Thoracic aorta (tissue), 2 donors: ENCODE measurements at places on chromosomes 12 and 14.

DNA sequence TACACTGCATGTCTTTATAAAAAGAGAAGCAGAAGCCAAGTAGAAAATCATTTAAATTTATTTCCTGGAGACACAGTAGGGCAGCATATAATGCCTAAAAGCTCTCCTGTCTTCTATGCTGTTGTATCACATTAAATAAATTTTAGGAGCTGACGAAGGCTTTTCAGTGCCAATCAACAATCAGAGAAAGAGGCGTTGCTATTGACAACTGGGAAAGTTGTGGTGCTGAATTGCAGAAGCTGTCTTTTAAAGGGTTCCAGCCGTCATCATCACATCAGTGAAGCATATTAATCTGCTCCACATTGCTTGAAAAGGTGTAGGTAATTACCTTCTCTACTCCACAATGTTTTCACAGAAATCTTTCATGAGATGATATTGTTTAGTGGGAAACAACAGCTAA, 103.9 kb downstream of the FSCB start:
- DNase-seq = no peak

GRCh38 chr14:104546591-104547309, 32.8 kb upstream of the C14orf180 start:
- DNase-seq = no peak

- DNase-seq = no peak
Measured at GRCh38 chr14:76640923-76641395, 120.3 kb upstream of the VASH1 start.

DNA sequence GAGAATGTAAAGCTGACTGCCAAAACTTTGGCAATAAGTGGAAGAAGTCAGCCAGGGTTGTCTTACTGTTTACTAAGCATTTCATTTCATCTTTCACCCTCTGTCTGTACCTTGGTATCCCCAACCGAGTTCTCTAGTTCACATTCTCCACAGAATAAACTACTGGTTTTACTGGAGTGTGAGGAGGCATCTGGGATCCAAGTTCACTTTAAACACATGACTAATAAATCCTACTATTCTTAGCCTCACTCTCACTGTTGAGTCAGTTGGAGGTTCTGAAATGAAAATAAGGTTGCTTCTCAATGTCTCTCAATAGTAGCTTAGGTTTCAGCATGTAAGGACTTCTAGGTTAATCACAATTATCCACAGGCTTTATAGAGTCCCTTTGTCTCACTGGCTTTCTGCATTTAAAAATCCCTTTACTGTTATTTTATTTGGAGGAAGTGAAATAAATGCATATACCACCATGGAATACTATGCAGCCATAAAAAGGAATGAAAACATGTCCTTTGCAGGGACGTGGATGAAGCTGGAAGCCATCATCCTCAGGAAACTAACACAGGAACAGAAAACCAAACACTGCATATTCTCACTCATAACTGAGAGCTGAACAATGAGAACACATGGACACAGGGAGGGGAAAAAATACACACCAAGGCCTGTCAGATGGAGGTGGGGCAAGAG, 95.8 kb downstream of the EPS8 start:
- no peak for DNase-seq

DNA sequence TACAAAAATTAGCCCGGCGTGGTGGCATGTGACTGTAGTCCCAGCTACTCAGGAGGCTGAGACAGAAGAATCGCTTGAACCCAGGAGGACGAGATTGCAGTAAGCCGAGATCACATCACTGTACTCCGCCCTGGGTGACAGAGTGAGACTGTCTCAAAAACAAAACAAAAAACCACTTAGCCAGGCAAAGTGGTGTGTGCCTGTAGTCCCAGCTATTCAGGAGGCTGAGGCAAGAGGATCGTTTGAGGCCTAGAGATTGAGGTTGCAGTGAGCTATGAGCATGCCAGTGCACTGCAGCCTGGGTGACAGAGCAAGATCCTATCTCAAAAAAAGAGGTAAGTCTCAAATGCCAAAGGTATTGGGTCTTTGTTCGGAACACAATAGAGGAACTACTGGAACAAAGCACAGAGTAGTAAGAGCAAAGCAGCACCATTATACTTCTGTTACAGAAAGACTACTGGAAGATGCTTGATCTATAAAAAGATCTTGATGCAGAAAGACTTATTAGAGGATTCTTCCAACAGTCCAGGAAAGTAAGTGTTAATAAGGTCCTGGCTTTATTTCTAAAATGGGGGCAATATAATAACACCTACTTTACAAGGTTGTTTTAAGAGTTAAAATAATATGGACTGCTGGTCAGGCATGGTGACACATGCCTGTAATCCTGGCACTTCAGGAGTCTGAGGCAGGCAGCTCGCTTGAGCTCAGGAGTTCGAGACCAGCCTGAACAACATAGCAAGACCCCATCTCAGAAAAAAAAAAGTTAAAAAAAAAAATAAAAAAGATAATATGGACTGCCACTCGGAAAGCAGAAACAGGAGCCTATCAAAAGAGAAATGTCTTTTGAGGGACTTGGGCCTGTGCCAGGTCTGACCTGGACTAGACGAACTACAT, 29.9 kb downstream of the BTBD7 start:
- no peak for DNase-seq

- no peak for DNase-seq
Measured at GRCh38 chr12:47887529-47887928, 17.3 kb downstream of the VDR start.

DNA sequence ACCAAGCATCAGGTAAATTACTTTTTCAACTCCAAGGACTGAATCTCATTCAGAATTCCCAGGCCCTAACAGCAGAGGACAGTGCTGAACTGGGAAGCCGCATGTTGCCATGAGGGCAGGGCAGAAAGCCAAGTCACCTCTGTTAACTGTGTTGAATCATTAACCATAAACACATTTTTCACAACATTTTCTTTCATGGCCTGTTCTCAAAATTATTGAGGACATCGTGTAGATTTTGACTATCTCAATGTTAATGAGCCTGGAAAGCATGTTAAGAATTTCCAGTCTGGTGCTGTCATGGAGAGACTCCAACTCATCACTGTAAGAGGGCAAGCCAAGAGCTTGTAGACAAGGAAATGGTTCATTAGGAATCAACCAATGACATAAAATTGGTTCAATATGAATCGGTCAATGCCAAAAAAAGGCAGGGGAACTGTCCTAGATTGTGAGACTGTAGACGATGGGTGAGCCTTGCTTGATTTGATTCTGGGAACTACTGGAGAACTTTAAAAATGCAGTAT, 33.7 kb downstream of the CPM start:
- DNase-seq = no peak

DNA sequence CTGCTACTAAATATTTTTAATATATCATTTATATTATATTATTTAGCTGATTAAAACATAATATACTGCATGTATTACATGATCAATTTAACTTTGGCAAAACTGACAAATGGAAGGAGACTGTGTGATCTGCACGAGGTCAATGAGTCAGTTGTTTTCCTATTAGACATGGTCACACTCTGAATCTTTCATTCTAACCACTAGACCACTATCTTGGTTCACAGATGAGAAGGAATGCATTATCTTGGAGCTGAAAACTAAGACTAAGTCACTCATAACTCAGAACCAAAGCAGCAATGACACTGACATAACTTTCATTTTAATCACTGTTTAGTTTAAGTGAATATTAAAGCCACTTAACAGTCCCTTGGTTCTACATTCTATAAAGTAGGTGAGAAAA, 37.4 kb downstream of the GNPTAB start:
- DNase-seq = no peak

DNA sequence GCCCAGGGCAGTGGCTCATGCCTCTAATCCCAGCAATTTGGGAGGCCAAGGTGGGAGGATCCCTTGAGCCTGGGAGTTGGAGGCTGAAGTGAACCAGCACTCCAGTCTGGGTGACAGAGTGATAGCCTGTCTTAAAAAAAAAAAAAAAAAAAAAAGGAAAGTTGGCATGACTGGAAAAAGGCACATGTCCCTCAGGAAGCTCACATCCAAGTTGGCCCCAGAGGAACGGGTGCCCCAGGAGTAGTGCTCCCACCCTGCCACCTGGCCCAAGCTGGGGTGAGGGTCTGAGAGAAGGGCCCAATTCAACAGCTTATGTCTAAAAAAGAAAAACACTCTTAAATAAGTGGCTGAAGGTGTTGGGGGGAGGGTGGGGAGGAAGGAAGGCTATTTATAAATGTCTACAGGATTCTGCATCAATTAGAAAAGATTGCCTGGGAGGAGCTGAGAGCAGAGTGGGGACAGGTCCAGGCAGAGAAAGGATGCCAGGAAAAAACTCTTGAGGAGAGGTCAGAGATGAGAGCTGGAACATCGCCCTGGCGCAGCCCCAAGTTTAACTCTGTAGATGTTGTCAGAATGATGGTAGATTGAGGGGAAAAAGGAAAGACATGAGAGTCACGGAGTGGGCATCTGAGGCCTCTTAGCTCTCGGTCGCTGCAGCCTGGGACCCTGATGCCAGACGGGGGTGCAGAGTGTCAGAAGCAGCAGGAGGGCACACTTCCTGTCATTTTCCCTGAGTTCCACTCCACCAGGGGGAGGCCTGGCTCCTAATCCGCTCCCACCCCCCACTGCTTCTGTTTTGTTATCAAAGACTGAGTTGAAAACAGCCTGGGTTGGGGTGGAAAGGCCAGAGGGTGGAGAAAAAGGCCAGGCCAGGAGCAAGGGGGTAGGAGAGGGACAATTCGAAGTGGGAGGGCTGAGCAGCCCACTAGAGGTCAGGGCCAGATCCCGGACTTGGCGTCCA, 7.3 kb downstream of the SPRYD3 start:
- DNase-seq = no peak

DNA sequence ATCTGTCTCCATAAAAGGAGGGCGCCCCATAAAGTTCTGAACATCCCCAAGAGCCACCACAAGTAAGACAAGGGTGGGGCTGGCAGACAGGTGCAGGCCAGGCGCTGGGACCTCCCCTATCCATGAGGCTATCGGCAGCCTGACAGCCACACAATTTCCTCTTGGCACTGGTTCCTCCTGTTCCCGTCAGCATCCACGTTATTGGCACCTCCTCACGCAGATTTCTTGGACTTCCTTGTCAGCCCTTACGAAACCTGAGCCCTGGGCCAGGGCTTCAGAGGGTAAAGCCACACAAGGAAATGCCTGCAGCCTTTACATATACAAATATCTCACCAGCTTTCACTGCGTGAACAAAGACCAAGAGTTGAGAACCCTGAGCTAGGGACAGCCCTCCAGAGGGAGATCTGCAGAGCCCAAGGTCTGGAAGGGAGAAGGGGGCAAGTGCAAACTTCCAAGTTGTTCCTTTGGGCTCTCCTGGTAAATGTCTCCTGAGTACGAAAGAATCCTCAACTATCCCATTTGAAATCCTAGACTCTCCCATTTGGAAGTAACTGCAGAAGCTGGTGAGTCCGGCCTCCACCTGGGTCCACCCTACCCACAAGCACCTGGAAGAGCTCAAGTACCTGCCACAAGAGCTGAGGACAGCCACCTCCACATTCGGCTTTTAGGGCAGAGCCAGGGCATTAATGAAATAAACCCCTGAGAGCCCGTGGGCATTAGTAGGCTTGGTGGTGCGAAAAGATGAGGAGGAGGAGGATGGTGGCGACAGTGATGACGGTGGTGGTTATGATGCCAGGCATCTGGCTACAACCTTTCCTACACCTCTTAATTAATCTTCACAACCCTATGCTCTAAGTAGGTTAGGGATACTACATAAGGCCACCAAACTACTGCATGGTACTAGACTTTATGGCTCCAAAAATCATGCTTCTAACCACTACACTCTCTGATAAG, 5.5 kb upstream of the TC2N start:
- DNase-seq = peak; percentile 54

DNA sequence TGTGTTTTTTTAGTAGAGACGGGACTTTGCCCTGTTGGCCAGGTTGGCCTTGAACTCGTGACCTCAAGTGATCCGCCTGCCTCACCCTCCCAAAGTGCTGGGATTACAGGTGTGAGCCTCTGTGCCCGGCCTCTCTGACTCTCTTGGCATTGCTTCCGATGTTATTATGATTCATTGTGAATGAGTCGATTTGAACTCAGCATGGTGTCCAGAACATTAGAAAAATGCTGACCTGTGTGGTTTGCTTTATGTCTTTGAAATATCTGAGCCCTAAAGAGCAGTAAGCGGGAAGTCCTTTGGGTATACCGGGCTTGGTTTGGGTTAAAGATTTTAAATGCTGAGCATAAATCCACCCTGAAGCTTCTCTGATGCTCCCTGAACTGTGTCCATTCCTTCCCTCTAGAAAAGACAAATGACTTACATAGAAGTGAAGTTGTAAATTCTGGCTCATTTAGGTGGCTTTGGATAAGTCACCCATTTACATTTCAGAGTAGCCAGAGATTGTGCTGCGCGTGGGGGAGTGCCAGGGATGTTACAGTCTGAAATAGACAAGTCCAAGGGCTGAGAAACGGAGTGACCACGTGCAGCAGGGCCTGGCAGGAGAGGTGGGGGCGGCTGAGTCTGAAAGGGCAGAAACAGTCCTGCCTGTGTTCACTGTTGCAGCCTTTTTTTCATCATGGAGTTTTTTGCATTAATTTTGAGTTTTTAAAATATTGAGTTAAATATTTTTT, 39.6 kb downstream of the SLC15A4 start:
- DNase-seq = no peak

GRCh38 chr12:26524862-26525465, 308.0 kb downstream of the ITPR2 start:
- no peak for DNase-seq

- no peak for DNase-seq
Measured at GRCh38 chr14:96940009-96940408, 142.8 kb downstream of the VRK1 start.

GRCh38 chr12:90888316-90888715, 66.7 kb downstream of the CCER1 start:
- DNase-seq = no peak

GRCh38 chr12:114408886-114409851, 3.2 kb upstream of the TBX5 start:
- no peak for DNase-seq

DNA sequence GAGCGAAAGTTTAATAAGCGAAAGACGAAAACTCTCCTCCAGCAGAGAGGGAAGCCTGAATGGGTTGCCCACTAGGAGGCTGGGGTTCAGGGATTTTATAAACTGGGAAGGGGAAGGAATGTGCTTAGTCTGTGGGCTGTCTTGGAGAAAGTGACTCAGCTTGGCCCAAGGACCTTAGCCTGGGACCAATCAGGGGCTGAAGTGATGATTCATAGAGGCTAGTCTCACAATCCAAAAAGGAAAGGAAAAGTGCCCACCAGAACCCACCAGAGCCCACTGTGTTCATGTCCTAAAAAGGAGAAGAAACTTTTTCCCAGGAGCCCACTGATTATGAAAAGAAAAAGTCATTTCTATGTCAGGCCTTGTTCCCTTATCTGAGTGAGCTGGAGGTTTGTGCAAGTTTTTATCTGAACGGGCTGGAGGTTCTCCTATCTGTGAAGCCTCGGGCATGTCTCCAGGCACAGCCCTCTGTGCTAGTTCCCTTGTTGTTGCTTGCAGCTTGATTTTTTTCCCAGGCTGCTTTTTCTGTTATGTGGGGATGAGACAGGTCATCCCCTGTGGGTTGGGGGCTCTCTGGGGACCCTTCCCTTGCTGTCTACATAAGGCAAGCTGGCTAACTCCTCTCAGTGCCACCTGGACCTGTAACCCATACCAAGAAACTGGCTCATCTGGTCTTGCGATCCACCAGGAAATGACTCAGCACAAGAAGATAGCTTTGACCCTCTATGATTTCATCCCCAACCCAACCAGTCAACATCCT, 8.3 kb upstream of the GOLGA5 start:
- no peak for DNase-seq

GRCh38 chr12:3869865-3870264, 3.3 kb downstream of the PARP11 start:
- no peak for DNase-seq

GRCh38 chr12:93199831-93200236, 177.9 kb upstream of the NUDT4 start:
- no peak for DNase-seq
